ENCODE measurements at places on chromosomes 11 and 22.

DNA sequence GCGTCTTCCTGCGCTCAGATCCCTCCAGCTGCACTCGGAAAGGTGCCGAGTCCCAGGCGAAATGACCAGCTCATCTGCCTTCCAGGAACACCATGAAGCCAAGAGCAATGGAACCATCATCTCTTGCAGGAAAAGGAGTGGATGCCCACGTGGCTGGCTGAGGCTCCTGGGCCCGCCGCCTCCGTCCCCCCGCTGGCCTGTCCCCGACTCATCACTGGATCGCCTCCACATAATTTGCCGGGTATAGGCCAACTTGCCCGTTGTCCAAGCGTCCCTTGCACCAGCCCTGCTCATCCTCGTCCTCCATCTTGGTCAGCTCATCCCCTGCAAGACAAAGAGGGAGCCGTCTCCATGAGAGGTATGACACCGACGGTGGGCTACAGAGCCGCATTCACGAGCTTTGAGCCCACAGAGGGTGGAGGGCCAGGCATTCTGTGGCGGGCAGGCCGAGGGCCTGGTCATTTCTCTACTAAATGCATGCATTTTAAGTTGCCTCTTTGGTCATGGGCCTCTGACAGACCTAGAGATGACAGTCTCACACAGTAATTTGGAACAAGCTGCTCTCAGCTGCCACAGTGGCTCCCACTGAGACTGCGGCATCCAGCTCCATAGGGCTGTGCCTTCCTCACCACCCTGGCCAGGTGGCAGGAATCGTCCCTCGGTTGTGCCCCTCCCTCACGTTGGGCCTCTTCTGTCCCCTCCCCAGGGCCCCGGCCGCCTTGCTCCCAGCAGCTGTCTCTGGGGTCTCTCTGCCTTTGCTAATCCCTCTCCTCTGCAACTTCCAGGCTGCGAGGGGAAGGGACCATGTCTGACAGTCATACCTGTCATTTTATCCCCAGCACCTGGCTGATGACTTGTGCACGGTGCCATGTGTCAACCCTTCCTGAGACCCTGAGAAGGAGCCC, 14.3 kb upstream of the ARFGAP3 start:
- no peak for DNase-seq

- DNase-seq, result peak; percentile 19
Observed at GRCh38 chr11:79437278-79437980, 3.4 kb downstream of the TENM4 start.

GRCh38 chr22:17888855-17889254, 114.6 kb upstream of the BID start:
- no peak for DNase-seq

- no peak for DNase-seq
Observed at GRCh38 chr22:21943571-21944448, 8.8 kb downstream of the PPM1F start.

- no peak for DNase-seq
Observed at GRCh38 chr11:32817852-32818183, 11.9 kb upstream of the PRRG4 start.

GRCh38 chr22:24951942-24952836, at the start of gene KIAA1671:
KIAA1671 (plus strand) TSS chr22:24952716; CDS start chr22:25028000, 75,284 bp downstream.
- peak; percentile 45 for DNase-seq

GRCh38 chr11:130779943-130780342, 136.3 kb downstream of the SNX19 start:
- no peak for DNase-seq

DNA sequence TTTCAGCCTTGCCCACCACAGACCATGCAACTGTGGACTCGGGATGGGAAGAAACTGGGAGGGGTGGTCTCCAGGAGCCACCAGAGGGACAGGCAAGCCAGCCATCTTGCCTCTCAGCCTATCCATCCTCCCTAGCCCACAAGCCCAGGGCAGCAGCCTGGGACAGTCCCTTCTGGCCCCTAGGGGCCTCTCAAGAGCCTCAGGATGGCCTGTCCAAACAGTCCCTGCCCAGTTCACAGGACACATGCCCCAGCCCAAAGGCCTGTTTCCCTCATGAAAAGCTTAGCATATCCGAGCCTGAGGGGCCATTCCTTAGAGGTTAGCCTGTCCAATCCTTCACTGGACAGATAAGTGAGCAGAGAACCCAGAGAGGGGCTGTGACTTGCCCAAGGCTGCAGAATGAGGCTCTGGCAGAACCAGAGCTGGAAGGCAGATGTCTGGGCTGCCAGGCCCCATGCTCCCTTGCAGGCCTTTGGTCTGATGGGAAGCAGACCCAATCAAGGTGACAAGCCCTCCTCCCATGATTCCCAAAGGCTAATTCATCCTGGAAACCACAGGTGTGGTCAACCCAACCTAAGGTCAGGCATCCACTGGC, 28.2 kb downstream of the LRRC10B start:
- DNase-seq, result no peak

- DNase-seq, result no peak
Observed at GRCh38 chr11:93188726-93189125, 9.1 kb downstream of the SLC36A4 start.

GRCh38 chr22:50281384-50281760, 11.2 kb upstream of the MAPK11 start:
- DNase-seq, result no peak

- DNase-seq, result no peak
Observed at GRCh38 chr11:122765487-122766131, 72.7 kb upstream of the CRTAM start.

GRCh38 chr11:10325277-10326011, 20.6 kb downstream of the ADM start:
- DNase-seq, result no peak

DNA sequence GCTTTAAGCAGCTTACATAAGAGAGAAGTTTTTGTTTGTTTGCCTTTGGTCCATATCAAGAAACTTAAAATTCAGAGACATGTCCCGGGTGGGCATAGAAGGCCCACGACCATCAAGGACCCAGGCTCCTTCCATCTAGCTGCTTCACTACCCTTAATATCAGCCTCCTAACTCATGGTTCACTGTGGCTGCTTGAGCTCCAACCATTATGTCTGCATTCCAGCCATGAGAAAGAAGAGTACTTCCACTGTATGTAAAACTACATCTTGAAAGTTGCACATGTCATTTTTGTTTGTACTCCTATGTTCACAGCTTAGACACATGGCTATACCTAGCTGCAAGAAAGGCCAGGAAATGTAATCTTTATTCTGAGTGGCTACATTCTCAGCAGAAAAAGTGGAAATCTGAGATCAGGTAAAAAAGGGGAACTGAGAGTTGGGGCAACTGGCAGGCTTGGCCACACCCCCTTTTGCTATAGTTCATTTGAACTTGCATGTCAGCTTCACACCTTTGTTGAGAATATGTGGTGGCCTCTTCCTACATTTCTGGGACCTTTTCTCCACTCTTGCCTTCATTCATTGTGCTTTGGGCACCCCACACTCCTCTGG, 81.3 kb upstream of the TP53I11 start:
- no peak for DNase-seq

DNA sequence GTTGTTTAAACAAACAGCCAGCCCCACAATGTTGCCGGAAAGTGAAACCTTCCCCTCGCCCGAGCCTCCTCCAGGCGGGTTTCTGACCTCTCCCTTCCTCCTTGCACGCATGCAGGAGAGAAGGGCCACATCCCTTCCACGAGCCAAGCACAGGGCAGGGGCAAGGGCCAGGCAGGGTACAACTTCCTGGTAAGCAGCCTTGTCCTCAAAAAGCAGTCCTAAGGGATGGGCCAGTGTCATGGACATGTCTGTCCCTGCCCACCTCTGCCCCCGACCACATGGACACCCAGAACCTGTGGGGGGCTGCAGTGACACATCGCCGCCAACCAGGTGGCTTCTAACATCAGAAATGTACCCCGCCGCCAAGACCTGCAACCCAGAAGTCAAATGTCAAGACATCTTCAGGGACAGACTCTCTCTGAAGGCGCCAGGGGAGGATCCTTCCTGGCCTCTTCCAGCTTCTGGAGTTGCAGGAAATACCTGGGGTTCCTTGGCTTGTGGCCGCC, 145.3 kb downstream of the CRYBB2 start:
- no peak for DNase-seq

- DNase-seq, result no peak
Observed at GRCh38 chr11:126838779-126839178, 161.8 kb downstream of the KIRREL3 start.

DNA sequence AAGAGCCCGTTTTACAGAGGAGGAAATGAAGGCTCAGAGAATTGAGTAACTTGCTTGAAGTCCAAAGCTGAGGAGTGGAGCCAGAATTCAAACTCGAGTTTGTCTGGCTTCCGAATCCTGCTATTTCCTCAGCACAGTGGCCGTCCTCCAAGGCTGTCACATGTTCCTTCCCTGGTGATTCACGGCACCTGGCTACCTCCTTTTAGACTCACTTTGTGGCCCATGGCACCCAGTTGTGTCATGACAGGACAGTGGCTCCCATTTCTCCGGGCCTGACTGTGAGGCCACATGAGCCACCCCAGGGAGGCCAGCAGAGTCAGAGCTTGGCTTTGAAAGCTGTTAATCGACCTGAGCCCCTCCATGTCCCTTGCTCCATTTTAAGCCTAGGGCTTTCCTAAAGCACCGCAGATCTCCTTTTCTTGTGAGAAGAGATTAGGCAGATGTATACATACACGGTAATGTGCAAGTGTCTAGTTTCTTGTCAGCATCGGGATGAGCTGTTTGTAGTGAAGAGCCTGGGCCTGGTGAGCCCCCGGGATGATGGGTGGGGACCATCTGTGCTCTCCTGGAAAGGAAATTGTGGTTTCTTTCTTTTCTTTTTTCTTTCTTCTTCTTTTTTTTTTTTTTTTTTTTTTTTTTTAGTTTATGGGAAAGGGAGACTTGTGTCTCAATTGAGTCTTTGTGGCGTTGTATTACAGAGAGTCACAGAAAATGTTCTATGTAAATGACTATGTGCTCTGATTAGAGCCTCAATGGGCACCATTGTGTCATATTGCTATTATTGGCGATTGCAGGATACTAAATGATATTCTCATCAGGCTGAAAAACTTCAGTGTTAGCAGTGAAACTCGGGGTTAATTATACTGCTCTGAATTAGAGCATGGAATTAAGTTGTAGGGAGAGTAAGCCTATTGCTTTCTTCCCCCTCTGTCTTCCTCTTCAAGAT, 54.8 kb downstream of the PTPRJ start:
- no peak for DNase-seq

GRCh38 chr11:69174841-69175240, 19.1 kb downstream of the SMIM38 start:
- no peak for DNase-seq

DNA sequence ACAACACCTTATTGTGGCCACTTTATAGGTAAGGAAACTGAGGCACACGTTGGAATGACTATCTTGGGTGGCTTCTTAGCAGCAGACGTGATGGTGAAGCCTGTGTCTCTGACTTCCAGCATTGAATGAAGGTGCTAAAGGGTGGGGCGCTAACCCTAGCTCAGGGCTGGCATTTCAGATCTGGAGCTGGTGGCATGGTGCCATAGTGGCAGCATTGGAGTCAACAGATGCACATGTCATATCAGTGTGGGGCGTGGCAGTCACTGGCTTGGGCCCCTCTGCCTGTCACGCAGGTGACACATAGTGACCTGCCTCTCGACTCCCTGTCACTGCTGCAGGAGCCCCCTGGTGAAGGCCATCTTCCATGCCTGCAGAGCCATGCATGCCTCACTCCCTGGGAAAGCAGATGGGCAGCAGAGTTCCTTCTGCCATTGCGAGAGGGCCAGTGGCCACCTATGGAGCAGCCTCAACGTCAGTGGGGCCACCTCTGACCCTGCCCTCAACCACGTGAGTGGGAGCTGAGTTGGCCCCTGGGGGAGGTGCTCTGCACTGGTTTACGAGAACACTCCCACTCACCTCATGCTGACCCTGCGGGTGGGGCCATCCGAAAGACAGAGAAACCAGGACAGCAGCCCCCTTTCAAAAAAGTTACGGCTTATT, 14.8 kb downstream of the SHISA8 start:
- DNase-seq, result no peak

GRCh38 chr11:112087212-112087611, 539 bp downstream of the SDHD start:
- no peak for DNase-seq

DNA sequence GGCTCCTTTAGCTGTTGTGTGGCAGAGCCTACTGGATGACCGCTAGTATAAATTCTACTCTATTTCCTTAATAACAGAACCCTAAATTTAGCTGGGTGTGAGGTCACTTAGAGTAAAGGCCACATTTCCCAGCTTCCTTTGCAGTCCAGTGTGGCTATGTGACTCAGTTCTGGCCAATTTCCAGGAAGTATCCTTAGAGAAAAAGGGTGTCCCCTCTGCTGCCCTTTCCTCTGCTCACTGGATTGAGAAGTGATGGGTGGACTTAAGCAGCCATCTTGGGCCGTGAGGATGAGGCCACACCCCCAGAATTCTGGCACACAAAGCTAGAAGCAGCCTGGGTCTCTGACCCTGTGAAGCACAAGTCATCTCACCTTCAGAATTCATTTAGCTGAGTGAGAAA, 11.7 kb upstream of the RASD2 start:
- DNase-seq, result no peak

- DNase-seq, result no peak
Observed at GRCh38 chr22:37180531-37181231, 7.4 kb downstream of the C1QTNF6 start.

DNA sequence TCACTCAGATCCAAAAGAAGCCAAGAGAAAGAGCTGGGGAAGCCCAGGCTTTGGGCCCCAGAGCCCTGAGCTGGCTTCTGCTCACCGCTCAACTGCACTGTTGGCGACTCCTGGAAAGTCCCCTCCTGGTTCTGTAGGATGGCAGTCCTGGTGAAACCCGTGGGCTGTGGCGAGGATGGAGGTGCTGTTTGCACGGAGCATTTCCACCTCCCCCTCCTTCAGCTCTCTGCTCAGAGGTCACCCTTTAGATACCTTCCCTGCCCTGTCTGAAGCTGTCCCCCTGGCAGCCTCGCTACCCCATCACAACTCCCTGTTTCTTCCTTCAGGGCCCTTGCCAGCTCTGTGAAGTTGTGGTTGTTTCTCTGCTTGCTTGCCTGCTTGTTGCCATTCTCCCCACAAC, 97.8 kb downstream of the MYO18B start:
- DNase-seq, result no peak

DNA sequence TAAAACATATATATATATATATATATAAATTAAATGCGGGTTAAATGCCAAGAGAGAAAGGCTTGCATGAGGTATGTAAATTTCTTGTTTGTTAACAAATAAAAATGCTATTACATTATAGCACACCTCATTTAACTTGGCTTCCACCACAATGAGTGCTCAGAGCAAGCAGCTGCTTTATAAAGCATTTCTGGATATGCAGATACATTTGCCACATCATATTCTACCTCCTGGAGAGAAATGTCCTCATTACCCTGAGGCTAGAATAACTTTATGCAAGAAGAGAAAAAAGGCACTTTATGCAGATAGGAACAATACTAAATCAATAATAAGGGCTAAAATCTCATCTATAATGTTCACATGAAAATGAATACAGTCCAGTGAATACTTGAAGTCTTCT, 181.7 kb upstream of the CCDC90B start:
- no peak for DNase-seq

DNA sequence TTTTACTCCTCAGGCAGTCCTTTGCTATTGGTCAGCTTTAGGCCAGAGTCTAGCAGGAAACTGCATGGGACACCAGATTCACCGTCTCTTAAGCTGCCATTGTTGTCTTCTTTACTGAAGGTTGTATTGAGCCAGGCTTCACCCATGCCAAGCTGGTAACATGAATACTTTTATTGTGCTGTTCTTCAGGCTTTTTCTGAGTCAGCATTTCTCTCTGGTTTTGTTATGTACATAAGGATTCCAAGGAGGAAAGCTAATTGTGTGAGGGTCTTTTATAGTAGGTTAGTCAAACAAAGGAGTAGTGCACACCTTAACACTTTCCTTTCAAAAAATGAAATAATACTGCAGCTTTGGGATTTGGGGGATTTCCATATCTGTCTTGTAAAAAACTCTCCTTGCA, 252.8 kb downstream of the JRKL start:
- no peak for DNase-seq

- DNase-seq, result no peak
Observed at GRCh38 chr11:116085031-116085635, 580.9 kb upstream of the CADM1 start.
